ENCODE measurements at places on chromosomes 3 and 15.

GRCh38 chr3:144363856-144364255, 392.2 kb downstream of the DIPK2A start:
- DNase-seq: no peak

GRCh38 chr3:70471464-70472342, 159.3 kb upstream of the MDFIC2 start:
- DNase-seq: no peak

DNA sequence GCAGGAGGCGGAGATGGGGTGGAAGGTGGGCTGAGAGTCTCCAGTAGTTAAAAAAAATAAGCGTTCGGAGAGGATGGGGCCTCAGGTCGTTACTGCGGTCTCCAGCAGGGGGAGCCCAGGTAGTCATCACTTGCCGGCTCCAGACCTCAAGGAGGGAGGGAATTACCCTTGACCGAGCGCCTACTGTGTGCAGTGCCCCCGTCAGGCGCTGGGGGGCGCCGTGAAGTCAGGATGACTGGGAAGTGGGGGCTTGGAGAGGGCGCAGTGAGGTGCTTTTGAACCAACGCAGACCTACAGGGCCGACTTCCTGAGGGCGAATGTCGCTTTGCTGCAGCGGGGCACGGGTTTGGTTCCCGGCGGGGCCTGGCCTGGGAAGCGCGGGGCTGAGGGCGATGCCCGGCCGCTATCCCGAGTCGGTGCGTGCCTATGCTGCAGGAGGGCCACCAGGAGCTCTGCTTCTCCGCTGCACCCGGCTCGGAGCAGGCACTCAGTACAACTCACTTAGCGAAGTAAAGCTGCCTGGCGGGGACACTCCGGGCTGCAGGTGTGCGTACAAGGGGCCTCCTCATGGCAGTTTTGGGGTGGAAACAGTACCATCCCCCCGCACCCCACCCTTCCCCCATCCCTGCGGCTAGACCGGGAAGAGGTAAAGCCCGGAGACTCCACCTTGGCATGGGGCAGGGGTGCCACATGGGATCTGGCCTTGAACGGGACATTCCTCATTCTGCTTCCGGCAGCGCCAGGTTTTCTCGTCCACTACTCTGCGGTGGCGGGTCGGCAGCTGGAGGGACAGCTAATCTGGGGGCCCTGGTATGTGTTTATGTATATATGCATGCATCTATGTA, 79.8 kb downstream of the RHCG start:
- peak; percentile 86 for DNase-seq

DNA sequence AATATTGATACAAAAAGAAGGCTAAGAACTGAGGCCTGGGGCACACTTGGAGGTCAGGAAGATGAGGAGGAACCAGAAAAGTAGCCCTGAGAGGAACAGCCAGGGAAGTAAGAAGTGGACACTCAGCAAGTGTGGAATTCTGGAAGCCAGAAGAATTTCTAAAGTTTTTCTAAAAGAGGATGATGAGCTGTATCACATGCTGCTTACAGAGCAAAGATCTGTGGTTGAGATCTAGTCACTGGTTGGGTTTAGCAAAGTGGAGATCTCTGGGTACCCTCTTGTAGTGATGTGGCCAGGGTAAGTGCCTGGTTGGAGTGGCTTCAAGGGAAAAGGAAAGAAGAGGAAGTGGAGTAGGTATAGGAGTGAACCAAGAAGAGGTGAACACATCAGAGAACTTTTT, 95.4 kb upstream of the DAZL start:
- DNase-seq: no peak

DNA sequence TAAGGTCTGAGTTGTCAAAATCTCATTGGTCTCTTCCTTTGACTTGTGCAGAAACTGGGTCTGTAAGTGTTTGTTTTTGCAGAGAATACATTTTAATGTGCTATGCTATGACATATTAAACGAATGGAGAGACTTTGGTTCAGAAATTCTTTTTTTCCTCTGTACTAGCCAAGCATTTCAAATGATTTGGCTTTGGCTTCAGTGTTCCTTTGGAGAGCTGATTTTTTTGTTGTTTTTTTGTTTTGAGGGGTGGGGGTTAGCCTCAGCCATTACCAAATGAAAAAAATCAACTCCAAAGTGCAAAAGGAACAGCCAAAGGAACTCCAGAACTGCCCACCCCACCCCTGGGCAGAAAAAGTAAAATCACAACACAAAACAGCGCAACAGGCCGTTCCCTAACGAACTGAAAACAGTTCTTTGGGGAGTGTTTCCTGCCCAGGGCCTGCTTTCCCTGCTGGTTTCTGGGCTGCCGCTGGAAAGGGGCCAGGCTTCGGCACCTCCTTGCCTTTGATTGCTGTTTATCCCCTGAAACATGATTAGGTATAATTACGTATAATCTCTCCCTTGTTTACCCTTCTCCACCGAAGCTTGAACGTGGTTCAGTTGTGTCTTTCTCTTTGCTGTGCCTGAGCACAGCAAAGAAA, 57.6 kb upstream of the NEO1 start:
- DNase-seq: no peak

GRCh38 chr15:69823223-69823907, 274.4 kb downstream of the TLE3 start:
- DNase-seq: no peak

DNA sequence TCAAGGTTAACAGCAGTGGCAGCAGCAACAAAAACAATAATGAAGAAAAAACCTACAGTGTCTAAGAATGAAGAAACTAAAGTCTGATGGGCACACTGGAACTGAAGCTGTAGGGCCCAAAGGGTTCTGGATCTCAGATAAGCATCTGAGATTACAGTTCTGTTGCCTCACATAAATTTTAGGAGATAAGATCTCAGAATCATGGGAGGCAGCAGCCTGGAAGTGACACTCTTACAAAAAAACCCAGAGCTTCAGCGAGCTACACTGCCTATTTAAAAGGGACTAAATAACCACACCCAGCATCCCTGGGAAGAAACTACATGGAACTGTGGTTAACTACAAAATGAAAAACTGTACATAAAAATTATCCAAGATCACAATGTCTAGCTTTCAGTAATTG, 61.2 kb downstream of the PLD1 start:
- no peak for DNase-seq

DNA sequence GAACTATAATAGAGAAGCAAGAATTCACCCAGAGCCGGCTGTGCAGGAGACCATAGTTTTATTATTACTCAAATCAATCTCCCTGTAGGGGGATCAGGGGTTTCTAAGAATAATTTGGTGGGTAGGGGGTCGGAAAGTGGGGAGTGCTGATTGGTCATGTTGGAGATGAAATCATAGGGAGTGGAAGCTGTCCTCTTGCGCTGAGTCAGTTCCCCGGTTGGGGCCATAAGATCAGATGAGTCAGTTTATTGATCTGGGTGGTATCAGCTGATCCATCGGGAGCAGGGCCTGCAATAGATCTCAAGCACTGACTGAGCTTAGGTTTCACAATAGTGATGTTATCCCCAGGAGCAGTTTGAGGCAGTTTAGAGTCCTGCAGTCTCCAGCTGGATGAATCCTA, 97.0 kb upstream of the SNRPN start:
- DNase-seq: no peak

GRCh38 chr3:122395582-122395981, 11.6 kb downstream of the FAM162A start:
- no peak for DNase-seq

- no peak for DNase-seq
These were observed 511.9 kb downstream of the PYDC2 start for GRCh38 chr3:191972714-191973398.

DNA sequence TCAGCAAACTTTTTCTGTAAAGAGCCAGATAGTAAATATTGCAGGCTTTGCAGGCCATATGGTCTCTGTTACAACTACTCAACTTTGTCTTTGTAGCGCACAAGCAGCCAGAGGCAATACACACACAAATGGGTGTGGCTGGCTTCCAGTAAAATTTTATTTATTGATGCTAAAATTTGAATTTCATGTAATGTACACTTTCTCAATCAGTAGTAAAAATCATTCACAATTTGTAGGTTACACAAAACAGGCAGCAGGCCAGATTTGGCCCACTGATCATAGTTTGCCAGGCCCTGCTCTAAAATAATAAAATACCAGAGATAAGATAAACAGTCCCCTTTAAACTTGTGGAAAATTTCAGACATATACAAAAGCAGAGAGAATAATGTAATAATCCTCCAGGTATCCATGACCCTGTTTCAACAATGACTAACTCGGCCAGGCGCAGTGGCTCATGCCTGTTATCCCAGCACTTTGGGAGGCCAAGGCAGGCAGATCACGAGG, 330.3 kb downstream of the SHQ1 start:
- DNase-seq: no peak

GRCh38 chr15:91142106-91142744, 42.2 kb downstream of the SV2B start:
- DNase-seq: no peak
